ENCODE measurements at places on chromosomes 1 and 21. TPM values are rescaled to one million over a fixed set of nuclear protein-coding genes. Genes with fewer than 3 reads are reported as not detected.

VCAM1 gene
- polyA plus RNA-seq = 16.8 TPM

OR2AK2 gene
- polyA plus RNA-seq = not detected

CCDC17 gene
- polyA plus RNA-seq = 0.57 TPM

- H3K27ac ChIP-seq = no peak overlapping the region
- no peaks in the 10 kb centered on the region for H3K4me1 ChIP-seq
- no peak for DNase-seq
These were observed 57.8 kb downstream of the ZMYM4 start for GRCh38 chr1:35326246-35326866.

- H3K4me3 ChIP-seq = peak overlapping the region; percentile 78
- peak overlapping the region; percentile 88 for H3K27ac ChIP-seq
- DNase-seq = peak; percentile 40
- H3K36me3 ChIP-seq = peaks cover 3% of the 10 kb centered on the region
- H3K4me1 ChIP-seq = peaks cover 29% of the 10 kb centered on the region
These were observed 648 bp downstream of the ATP5PF start for GRCh38 chr21:25733859-25734653.

GRCh38 chr1:190476321-190476720 is 1.3 kb downstream of the BRINP3 start:
- no peak overlapping the region for H3K27ac ChIP-seq
- H3K27me3 ChIP-seq = no peaks in the 10 kb centered on the region
- no peaks in the 10 kb centered on the region for H3K4me1 ChIP-seq
- H3K36me3 ChIP-seq = no peaks in the 10 kb centered on the region
- no peak overlapping the region for H3K4me3 ChIP-seq

GRCh38 chr1:25861316-25862286 is 2.3 kb upstream of the AUNIP start:
- peaks cover 19% of the 10 kb centered on the region for H3K4me1 ChIP-seq
- H3K27me3 ChIP-seq = no peaks in the 10 kb centered on the region
- H3K36me3 ChIP-seq = no peaks in the 10 kb centered on the region

DNA sequence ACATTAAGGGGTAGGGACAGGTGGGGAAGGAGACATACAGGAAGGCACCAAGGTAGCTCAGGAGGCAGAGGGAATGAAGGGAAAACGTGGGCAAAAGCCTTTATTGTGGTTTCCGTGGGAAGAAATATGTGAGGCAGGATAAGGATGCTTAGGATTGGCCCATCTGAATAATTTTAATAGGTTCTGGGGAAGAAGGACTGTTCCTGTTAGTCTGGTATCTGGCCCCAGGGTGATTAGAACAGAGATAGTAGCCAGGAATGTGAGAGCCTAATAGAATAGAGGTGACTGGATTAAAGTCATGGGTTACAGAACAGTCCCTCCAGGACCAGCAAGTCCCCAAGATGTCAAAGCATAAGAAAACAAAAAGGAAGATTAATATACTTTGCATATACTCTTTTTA is 545.2 kb upstream of the CAMK1G start:
- H3K36me3 ChIP-seq = no peaks in the 10 kb centered on the region
- no peak overlapping the region for H3K4me3 ChIP-seq
- H3K4me1 ChIP-seq = peaks cover 1% of the 10 kb centered on the region
- H3K27me3 ChIP-seq = no peaks in the 10 kb centered on the region
- DNase-seq = no peak

Measured in liver (tissue), 10 donors.